HFF-Myc (cell line): ENCODE measurements at places on chromosomes 16 and 17.

DNA sequence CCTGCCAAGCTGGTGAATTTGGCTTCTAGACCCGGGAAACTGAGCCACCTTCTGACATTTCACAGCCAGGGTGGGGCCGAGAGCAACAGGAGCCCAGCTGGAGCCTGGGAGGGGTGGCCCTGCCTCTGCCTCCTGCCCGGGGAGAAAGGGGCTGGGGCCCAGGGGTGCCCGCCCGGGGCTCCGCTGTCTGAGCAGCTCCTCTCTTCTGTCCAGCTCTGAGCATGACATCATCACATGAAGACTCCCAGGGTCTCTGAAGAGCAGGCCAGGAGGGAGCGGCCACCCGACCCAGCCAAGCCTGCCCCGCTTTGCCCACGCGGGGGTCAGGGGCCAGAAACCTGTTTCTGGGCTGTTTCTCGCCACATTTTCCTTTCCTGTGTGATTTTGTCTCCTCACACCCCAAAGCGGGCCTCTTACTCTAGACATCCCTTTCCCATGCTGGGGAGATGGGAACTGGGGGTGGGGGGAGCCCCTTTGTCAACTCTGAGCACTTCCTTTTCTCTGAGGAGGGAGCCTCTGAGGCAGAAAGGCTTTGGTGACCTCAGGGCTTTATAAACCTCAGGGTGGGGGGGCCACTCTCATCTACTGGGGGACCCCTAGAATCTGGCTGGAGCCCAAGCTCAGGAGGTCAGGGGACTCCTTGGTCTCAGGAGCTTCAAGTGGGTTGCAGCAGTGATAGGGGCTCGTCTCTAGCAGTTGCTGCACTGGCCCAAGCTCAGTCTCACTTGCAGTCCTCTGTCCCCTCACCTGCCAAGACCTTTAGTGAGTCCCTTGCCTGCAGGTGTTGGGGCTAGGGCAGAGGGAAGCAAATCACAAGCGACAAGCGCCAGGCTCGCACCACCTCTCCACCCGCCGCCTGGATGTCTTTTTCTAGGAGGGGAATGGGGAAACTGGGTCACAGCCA, 7.6 kb downstream of the UBALD2 start:
- DNase-seq: no peak

GRCh38 chr17:32127158-32127897, 15.0 kb upstream of the RHOT1 start:
- no peak for DNase-seq

DNA sequence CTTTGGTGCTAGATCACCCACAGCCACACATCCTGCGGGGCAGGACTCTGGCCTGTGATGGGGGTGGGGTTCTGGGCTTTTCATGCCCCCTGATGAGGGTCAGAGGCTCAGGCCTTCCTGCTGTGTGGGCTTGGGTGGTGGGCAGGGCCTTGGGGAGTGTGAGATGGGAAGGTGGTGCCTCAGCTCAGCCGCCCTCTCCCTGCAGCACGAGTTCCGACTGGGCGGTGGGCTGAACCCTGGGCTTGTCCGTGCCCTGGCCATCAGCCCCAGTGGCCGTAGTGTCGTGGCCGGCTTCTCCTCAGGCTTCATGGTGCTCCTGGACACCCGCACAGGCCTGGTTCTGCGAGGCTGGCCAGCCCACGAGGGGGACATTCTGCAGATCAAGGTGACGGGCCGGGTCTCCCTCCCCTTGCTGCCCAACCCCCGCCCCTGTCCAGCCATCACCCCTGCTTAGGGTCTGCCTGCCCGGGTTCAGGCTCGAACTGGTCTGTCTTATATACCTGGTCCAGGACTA, 6.8 kb upstream of the SERPINF2 start:
- no peak for DNase-seq

GRCh38 chr16:27238016-27238587, 30.5 kb downstream of the NSMCE1 start:
- DNase-seq: no peak

DNA sequence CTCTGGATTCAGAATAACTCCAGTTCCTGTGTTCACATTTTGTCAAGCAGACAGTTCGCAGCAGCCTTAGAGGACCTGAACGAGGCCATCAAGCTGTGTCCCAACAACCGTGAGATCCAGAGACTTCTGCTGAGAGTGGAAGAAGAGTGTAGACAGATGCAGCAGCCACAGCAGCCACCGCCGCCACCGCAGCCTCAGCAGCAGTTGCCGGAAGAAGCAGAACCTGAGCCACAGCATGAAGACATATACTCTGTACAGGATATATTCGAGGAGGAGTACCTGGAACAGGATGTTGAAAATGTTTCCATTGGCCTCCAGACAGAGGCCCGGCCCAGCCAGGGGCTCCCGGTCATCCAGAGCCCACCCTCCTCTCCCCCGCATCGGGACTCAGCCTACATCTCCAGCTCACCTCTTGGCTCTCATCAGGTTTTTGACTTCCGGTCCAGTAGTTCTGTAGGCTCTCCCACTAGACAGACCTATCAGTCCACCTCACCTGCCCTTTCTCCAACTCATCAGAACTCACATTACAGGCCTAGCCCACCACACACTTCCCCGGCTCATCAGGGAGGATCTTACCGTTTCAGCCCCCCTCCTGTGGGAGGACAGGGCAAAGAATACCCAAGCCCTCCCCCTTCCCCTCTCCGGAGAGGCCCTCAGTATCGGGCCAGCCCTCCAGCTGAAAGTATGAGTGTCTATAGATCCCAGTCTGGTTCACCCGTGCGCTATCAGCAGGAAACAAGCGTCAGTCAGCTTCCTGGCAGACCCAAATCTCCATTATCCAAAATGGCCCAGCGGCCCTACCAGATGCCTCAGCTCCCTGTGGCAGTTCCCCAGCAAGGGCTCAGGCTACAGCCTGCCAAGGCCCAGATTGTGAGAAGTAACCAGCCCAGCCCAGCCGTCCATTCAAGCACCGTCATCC, 25.9 kb downstream of the CYB561 start:
- no peak for DNase-seq

- DNase-seq: no peak
Measured at GRCh38 chr17:6454495-6455320, 10.5 kb downstream of the PIMREG start.

- no peak for DNase-seq
Measured at GRCh38 chr17:71208111-71208704, 912.6 kb upstream of the SOX9 start.

DNA sequence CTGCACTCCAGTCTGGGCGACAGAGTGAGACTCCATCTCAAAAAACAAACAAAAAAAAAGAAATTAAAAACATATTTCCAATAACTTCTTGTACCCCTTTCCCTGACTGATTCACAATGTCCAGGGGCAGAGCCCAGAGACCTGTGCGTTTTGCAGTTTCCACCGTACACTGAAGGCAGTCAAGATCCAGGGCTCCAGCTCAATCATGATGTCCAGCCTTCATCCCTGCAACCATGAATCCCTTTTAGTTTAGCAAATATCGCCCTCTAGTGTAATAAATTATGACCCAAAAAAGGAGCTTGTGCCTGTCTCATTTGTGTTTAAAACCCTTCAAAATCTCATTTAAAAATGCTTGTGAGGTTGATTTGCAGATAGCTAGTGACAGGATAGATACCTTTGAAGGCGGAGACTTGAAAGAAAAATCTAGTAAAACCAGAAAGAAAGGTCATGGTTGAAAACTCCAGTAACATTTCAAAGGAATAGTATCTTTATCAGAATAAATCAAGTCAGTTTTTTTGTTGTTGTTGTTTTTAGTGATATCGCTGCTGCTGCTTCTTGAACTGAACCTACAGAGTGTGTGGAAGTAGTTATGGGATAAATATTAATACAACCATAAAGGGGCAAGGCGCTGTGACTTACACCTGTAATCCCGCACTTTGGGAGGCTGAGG, 3.7 kb upstream of the ERN1 start:
- DNase-seq: no peak

DNA sequence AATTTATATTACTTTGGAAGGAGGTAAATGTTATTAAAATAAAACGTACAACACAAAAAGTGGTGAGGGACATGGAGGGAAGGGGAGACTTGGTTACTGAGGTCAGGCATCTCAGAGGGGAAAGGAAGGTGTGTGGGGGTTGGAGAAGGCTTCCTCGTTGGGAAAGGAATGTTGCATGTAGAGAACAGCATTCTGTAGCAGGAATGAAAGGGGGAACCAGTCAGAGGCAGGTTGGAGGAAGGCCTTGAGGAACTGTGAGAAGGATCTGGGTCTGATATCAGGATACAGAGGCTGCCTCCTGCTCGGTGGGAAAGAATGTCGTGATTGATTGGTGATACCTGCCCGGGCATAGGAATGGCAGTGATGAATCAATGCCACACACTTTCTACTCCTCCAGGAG, 103.3 kb upstream of the ZFHX3 start:
- no peak for DNase-seq
